Fibroblast of the aortic adventitia (primary cell): ENCODE measurements at places on chromosomes 5 and 9.

- no peak for DNase-seq
Measured at GRCh38 chr9:92723299-92723625, 41.4 kb downstream of the BICD2 start.

DNA sequence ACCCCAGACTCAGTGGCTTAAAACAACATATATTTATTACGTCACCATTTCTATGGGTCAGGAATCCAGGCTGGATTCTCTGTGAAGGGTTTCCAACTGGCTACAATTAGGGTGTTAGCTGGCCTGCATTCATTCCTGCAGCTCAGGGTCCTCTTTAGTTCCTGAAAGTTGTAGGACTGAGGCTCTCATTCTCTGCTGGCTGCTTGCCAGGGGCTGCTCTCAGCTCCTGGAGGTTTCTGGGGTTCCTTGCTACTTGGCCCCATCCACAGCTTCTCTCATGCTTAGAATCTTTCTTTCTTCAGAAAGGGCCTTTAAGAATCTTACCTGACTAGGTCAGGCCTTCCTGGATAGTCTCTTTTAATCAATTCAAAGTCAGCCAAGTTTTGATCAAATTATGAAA, 424.6 kb downstream of the GADD45G start:
- no peak for DNase-seq

DNA sequence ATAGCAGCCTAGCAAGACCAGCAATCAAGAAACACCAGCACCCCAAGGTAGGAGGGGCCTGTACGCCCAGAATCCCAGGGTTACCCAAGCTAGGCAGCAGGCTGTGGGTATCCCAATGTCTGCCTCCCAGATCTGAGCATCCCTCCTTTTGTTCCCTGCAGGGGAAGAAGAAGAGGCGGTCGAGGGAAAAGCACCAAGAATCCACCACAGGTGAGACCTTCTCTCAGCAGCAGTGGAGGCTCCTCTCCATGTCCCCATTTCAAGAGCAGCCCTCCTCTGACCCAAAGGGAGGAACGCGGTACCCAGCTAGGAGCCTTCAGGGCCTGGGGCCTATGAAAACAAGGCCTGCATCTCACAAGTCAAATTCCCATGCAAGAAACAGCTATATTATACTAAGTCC, 28.9 kb downstream of the TCF7 start:
- no peak for DNase-seq

- peak; percentile 94 for DNase-seq
Measured at GRCh38 chr9:113593682-113594281, 130.3 kb downstream of the RGS3 start.

DNA sequence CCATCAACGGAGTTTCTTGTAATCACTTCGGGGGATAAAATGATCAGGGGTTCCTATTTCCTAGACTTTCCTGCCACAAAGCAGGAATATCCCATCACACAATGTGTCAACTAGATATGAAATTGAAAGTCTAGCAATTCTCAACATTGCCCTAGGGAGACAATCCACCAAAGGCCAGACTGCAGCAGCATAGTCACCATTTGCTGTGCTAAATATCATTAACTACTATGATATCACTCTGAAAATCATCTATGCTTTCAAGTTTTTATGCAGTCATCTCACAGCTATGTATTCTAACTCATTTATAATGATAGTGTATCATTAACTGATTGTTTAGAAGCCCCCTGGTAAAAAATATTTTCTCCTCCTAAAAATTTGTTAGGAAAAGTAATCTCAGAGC, 342.6 kb upstream of the CDH6 start:
- DNase-seq, result no peak

DNA sequence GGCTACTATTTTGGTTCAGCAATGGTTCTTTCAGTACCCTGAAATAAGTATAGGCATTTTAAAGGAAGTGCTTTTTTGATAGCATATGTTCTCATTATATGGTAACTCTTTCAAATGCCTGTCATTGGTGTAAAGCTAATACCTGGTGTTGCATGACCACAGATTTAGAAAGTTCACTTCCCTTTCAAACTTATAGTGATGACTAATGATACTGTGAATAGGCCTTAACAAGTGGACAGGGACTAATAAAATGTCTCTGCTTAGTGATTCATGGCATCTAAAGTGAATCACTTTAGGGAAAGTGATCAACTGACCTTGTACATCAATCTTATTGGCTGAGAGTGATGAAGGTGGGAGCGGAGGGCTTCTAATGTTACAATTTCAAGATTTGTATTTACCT, 21.6 kb downstream of the MRPL22 start:
- DNase-seq, result no peak

GRCh38 chr9:87578625-87579024, 81.0 kb downstream of the DAPK1 start:
- DNase-seq, result no peak

- DNase-seq, result no peak
Measured at GRCh38 chr9:2271426-2271825, 256.3 kb downstream of the SMARCA2 start.

- no peak for DNase-seq
Measured at GRCh38 chr5:177509381-177509951, at the start of gene DOK3. DOK3 (minus strand) TSS chr5:177509826; CDS start chr5:177509540, 286 bp downstream.

DNA sequence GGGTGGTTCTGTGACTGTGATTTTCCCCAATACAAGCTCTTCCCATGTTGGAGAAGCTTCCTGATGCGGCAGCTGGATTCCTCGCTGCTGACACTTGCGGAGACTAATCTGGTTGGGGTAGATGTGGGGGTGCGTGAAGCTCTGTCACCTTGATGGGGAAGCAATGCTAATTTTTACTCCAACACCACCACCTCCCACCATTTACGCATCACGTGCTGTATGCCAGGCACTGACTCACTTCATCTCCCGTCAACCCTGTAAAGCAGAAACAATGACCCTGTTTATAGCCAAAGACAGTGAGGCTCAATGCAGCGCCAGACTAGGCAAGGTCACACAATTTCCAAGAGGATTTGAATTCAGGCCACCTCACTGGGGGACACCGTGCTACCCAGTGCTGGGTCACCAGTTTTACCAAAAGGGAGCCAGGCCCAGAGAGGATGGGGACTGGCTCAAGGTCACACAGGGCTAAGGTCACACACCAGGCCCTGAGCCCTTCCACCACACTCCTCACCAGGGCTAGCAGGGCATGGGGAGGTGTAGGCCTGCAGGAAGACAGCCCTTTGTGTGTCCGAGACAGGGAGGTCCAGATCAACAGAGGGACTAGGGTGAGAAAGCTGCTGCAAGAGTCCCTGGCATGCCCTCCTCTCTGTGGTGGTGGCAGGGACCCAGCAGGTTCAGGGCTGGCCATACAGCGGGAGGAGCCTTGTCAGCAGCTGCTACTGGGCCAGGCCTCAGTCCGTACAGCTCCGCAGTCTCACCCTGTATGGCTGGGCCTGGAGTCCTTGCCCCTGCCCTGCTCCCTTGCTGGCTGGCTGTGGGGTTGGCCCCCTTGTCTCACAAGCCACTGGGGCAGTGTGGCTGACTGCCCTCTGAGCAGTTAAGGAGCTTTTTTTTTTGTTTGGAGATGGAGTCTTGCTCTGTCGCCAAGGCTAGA, 3.3 kb downstream of the STKLD1 start:
- no peak for DNase-seq

GRCh38 chr5:1349246-1349645, 4.3 kb upstream of the CLPTM1L start:
- DNase-seq, result no peak

GRCh38 chr5:152246401-152246800, 158.7 kb downstream of the NMUR2 start:
- no peak for DNase-seq

DNA sequence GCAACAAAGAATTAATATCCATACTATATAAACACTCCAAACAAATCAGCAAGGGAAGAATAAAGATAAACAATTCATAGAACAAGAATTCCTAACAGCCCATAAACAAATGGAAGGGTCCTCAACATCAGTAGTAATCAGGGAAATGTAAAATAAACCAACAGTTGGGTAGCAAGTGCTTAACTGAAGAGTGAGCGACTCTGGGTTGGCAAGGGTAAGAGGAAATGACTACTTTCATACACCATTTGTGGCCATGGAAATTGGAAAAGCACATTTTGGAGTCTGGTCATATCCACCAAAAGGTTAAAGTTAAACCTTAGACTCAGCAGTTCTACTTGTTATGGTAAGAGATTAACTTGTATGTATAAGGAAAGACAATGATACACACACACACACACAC, 17.4 kb upstream of the RORB start:
- no peak for DNase-seq

GRCh38 chr5:108700930-108701329, 46.8 kb upstream of the FER start:
- no peak for DNase-seq

DNA sequence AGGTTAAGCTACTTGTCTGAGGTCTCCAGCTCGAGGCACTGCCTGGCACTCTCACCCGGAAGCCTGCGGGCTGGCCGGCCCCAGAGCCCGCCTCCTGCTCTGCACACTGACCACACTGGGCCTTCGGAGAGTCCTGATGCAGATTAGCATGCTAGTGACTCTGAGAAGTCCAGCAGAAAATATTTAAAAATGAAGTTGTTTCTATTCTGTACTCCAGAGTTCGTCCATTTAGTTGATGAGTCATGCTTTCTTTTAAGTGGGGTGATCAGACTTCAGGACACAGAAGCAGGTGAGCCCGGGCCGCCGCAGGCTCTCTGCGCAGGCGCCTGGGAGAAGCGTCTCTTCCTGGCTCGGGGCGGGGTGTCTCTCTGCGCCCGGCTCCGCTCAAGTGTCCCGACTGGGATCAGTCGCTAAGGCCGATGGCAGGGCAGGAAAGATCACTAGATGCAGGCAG, 32.5 kb downstream of the FAM240B start:
- DNase-seq, result no peak

- no peak for DNase-seq
Measured at GRCh38 chr5:27242258-27242626, 203.9 kb upstream of the CDH9 start.

- no peak for DNase-seq
Measured at GRCh38 chr5:170353011-170353761, 36.0 kb downstream of the KCNMB1 start.

- no peak for DNase-seq
Measured at GRCh38 chr9:77907585-77907984, 124.0 kb downstream of the GNAQ start.

GRCh38 chr5:169591636-169592035, 8.1 kb downstream of the SPDL1 start:
- DNase-seq, result peak; percentile 81

- DNase-seq, result no peak
Measured at GRCh38 chr5:105460721-105461120, 1898.1 kb upstream of the NUDT12 start.

DNA sequence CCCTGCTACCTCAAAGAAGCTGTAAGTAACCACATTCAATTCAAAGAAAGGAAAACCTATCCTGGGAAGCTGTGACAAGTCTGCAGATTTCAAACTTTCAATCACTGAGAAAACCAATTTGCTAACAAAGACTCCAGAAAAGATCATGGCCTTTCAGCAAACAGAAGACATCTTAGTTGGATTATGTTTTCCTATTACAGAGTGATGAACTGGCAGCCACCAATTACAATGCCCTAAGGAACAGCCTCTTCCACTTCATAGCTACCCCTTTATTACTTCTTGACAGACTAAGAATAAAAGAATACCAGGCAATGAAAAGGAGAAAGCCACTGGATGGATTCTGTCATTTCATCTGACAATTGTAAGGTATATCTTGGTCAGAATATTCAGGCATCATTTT, 128.2 kb upstream of the RASEF start:
- no peak for DNase-seq

GRCh38 chr9:123438821-123439220, 82.8 kb downstream of the CRB2 start:
- DNase-seq, result no peak
